Urothelium cell line (cell line): ENCODE measurements at places on chromosomes 1 and 21.

GRCh38 chr21:33546086-33546485 is 3.2 kb downstream of the SON start:
- DNase-seq = no peak

GRCh38 chr21:24881506-24881905 is 725.8 kb downstream of the MRPL39 start:
- DNase-seq = no peak

GRCh38 chr1:901108-901859 is 22.4 kb upstream of the SAMD11 start:
- DNase-seq = peak; percentile 1

- DNase-seq = peak; percentile 14
Observed at GRCh38 chr1:195717651-195718050, 890.6 kb downstream of the KCNT2 start.

GRCh38 chr1:175845985-175846384 is 102.6 kb upstream of the TNR start:
- no peak for DNase-seq

- no peak for DNase-seq
Observed at GRCh38 chr1:224087286-224087794, 26.6 kb upstream of the FBXO28 start.

GRCh38 chr1:155308493-155309422 is at the start of gene FDPS:
Gene FDPS (plus strand): TSS chr1:155308866. CDS start chr1:155309790, 924 bp downstream.
- DNase-seq = peak; percentile 97

GRCh38 chr1:91650764-91651163 is 150.1 kb downstream of the CDC7 start:
- peak; percentile 34 for DNase-seq

GRCh38 chr21:40507978-40508377 is 339.0 kb downstream of the DSCAM start:
- DNase-seq = peak; percentile 16
